ENCODE measurements at places on chromosomes 2 and 18. TPM values are rescaled to one million over a fixed set of nuclear protein-coding genes. Genes with fewer than 3 reads are reported as not detected.

The MYCN gene
- total RNA-seq = not detected

The SLC38A11 gene
- not detected for total RNA-seq

GRCh38 chr2:29405707-29406106, 290.5 kb downstream of the CLIP4 start:
- DNase-seq = no peak

DNA sequence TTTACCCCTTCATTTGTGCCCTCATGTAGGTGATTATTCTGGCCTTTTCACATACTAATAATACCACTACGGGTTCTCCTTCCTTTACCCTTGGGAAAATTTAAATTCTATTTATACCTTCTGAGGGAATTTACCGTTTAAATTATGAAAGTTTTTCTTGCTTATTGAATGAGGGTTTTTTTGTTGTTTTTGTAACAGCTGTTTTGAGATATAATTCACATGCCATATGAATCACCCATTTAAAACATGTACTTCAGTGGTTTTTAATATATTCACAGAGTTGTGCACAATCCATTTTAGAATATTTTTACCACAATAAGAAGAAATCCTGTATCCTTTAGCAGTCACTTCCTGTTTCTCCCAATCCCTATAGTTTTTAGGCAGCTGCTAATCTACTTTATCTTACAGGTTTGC, 54.7 kb downstream of the EML4 start:
- no peak for DNase-seq

The RAMP1 gene
- total RNA-seq = not detected

GRCh38 chr2:80073134-80073561, 231.4 kb downstream of the LRRTM1 start:
- no peak for DNase-seq

The TRIM43 gene
- not detected for total RNA-seq

The RAD51AP2 gene
- not detected for total RNA-seq

The GCG gene
- total RNA-seq = not detected

The ZNF804A gene
- not detected for total RNA-seq

The GPR45 gene
- total RNA-seq = not detected

The FAM110C gene
- total RNA-seq = 2.1 TPM

The FZD7 gene
- total RNA-seq = 1.0 TPM

DNA sequence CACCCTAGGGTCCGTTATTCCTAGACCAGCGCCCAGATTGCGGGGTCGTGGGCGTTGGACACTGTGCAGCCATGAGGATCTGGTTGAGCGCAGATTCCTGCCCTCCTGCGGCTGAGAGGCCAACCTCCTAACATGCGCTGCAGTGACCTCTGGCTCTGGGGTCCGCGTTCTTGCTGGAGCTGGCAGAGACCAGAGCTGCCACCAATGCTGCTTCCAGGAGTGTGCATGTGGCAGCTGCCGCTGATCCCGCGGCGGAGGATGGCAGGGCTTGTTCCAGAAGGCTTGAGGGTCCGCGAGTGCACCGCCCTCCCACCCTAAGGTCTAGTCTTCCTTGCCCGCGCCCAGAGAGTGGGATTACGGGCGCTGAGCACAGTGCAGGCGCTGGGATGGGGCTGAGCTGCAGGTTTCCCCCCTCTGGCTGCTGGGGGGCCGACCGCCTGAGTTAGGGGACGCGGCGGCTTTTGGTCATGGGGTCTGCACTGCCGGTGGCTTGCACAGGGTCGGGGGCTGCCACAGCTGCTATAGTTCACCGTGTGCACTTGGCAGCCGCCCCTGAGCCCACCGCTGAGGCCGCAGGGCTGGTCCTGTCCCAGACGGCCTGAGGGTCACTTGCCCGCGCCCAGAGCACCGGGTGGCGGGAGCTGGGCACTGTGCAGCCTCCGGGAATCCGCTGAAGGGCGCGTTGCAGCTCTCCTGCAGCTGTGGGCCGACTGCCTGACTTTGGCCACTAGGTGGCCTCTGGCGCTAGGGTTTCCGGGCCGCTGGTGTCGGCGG, 145.9 kb downstream of the CCDC74A start:
- peak; percentile 80 for DNase-seq

GRCh38 chr2:66679442-66679841, 244.5 kb downstream of the MEIS1 start:
- DNase-seq = no peak

The PIGN gene
- 26.8 TPM for total RNA-seq

- DNase-seq = no peak
Measured at GRCh38 chr2:69945941-69946340, 15.5 kb downstream of the ASPRV1 start.

DNA sequence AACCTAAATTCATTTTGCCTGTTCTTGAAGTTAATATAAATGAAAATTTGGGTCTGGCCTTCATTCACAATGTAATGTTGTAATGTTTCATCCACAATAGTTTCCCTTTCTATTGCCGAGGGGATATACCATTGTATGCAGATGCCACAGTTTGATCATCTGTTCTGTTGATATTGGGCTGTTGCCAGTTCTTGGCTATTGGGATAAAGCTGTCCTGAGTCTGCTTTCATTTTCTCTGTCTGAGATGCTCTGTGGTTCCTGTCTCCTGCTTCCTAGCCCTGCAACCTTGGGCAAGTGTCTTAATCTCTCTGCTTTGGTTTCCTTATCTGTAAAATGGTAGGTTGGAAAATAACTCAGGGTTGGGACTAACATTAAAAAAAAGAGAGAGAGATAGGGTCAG, 25.2 kb downstream of the B3GNT2 start:
- DNase-seq = no peak

- no peak for DNase-seq
Measured at GRCh38 chr2:156006721-156007618, 325.6 kb downstream of the NR4A2 start.

DNA sequence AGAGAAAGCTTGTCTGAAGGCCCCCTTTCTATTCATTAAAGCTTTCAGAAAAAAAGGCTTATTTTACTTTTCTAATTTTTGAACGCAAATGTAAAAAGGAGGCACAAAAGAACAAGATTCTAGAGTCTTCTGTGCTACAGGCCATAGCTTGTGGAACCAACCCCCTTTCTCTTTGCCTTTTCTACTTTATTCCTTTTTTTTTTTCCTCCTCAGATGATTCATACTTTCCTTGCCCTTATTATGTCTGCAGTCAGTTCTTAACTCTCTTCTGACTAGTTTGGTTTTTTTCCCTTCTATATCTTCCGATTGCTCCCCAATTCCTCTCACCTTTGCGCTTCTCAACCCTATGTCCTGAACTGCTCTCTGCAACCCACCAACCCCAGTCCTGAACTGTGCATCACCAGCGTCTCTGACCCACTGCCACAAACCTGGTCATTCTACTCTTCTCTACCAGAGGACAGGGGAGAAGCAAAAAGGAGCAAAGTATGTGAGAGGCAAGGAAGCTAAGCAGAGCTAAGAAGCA, 56.9 kb upstream of the WIPF1 start:
- DNase-seq = no peak

The NBAS gene
- total RNA-seq = 46.3 TPM

GRCh38 chr2:85137156-85137555, 4.0 kb downstream of the TCF7L1 start:
- no peak for DNase-seq

- no peak for DNase-seq
Measured at GRCh38 chr2:36123995-36124394, 231.6 kb upstream of the CRIM1 start.

- DNase-seq = no peak
Measured at GRCh38 chr2:45990131-45990530, 307.1 kb upstream of the EPAS1 start.

DNA sequence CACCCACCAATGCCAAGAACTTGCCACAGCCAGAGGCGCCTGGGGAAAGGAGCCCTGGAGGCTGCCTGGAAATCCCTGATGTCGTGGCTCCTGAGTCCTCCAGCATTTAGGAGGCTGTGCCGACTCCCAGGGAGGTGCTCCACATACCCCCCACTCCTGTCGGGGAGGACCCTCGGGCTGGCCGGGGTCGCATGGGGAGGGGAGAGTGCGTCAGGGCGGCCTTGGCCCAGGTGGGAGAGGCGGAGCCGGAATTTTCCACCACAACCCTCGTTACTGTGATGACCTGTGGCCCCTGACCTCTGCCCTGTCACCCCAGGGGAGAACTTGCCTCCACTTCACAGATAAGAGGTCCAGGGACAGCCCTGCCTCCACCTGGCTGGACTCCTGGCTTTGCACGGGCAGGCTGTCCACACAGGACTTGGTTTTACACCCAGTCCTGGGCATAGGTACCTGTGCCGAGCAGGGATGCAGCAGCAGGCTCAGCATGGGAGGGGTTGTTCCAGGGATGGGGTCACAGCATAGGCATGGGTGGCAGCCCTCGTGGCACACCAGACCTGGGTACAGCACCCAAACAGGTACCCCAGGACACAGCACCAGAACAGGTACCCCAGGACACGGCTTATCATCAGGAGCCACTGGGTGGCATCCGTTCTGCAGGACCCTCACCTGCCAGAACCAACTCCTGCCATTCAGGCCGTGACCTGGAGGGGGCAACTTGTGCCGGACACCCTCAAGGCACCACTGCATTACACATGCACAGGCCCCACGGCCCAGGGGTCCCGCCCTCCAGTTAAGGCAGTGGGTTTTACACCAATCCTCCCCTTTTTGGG, 12.3 kb upstream of the AGXT start:
- DNase-seq = no peak

The COL6A3 gene
- total RNA-seq = 31.6 TPM

DNA sequence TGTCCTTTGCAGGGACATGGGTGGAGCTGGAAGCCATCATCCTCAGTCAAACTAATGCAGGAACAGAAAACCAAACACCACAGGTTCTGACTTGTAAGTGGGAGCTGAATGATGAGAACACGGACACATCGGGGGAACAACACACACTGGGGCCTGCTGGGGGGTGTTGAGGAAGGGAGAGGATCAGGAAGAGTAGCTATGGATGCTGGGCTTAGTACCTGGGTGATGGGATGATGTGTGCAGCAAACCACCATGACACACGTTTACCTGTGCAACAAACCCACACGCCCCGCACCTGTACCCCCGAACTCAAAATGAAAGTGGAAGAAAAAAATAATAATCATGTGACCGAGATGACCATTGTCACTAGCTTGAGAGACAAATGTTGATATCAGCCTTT, 114.7 kb downstream of the NDUFA10 start:
- peak; percentile 28 for DNase-seq

GRCh38 chr2:186099826-186100225, 361.2 kb downstream of the FSIP2 start:
- no peak for DNase-seq

DNA sequence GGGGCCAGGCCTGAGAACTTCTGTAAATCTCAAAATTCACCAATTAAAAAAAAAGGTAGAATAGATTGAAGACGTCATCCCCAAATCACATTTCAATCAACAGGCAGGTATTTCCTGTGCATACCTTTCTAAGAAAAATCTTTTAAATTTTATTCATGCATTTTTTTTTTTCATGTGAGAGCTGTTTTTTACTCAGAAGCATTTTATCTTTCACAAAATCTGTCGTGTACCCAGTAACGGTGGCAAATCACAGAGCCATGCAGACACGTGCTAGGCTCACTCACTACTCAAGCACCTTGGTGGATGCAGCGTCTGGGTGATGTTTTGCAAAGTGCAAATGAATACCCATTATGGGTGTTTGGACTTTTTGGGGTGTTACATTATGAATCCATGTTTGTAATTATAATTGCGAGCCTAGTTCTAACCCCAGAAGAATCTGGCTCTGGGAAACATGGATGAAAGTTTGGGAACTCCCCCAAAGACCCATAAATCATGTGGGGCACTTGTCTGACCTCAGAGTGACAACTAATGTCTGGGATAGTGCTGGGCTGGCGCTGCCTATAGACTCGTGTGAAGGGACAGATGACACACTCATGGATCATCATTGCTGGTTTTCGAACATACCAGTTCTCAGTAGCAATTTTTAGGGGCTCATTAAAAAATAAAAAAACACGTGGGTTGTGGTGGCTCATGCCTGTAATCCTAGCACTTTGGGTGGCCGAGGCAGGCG, 335.2 kb downstream of the LPIN1 start:
- DNase-seq = no peak

DNA sequence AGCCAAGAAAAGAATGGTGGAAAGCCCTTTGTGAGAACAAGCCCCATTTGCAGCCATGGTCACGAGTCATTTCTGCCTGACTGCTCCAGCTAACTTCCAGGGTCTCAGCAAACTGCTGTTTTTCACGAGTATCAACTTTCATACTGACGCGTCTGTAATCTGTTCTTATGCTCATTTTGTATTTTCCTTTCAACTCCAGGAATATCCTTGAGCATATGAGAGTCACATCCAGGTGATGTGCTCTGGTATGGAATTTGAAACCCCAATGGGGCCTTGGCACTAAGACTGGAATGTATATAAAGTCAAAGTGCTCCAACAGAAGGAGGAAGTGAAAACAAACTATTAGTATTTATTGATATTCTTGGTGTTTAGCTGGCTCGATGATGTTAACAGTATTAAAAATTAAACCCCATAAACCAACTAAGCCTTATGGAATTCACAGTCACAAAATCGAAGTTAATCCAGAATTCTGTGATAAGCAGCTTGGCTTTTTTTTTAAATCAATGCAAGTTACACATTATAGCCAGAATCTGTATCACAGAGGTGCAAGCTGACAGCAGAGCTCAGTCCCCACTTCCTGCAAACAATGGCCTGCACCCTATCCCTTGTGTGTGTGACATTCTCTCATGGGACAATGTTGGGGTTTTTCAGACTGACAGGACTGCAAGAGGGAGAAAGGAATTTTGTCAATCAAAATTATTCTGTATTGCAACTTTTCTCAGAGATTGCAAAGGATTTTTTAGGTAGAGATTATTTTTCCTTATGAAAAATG, 26.1 kb downstream of the SLC14A1 start:
- DNase-seq = no peak

GRCh38 chr18:24111936-24112335, 26.9 kb upstream of the CABYR start:
- no peak for DNase-seq

- DNase-seq = no peak
Measured at GRCh38 chr18:11042247-11042646, 107.1 kb downstream of the PIEZO2 start.

DNA sequence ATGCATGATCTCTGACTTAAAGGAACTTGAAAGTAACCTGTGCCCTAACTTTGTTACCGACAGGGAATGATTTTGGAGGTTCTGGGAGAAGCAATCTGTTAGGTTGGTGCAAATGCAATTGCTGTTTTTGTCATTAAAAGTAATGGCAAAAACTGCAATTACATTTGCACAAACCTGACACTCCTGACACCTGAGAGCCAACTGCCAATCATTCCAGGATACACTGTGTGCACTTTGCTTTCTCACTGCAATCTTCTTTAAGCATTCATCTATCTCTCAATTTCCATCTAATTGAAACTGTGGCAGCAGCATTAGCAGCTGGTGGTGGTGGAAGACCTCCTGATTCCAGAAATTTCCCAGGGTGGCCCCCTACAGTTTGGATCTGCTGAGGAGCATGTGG, 87.6 kb upstream of the CYP1B1 start:
- DNase-seq = no peak

The CYP26B1 gene
- total RNA-seq = 0.06 TPM

The ERBB4 gene
- not detected for total RNA-seq

DNA sequence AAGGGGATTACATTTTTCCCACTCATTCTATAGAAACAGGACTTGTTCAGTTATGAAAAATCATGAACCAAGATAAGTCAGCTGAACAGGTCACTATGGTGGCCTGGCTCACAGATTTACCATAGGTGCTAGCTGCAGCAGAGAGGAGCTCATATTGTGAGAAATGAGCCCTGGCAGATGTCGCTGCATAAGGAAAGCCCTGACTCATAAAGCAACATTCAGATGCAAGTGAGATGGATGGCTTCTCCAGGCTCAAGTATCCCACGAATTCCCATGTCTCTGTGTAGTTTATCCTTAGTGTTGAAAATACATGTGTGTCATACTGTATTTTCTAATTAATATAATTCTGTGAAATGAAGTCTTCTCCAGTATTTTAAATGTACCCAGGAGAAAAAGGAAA, 115.0 kb upstream of the LHCGR start:
- DNase-seq = no peak

Measured in activated naive CD4-positive, alpha-beta T cell treated with anti-CD3 and anti-CD28 coated beads, Interleukin-2, amount 50 U/mL, for 72 hours (primary cell).